Sciatic nerve (tissue), 2 donors: ENCODE measurements at places on chromosomes 3 and 15. TPM values are rescaled to one million over a fixed set of nuclear protein-coding genes. Genes with fewer than 3 reads are reported as not detected.

GRCh38 chr15:94297558-94297957 lies 66.2 kb downstream of the MCTP2 start:
- DNase-seq, result no peak

DNA sequence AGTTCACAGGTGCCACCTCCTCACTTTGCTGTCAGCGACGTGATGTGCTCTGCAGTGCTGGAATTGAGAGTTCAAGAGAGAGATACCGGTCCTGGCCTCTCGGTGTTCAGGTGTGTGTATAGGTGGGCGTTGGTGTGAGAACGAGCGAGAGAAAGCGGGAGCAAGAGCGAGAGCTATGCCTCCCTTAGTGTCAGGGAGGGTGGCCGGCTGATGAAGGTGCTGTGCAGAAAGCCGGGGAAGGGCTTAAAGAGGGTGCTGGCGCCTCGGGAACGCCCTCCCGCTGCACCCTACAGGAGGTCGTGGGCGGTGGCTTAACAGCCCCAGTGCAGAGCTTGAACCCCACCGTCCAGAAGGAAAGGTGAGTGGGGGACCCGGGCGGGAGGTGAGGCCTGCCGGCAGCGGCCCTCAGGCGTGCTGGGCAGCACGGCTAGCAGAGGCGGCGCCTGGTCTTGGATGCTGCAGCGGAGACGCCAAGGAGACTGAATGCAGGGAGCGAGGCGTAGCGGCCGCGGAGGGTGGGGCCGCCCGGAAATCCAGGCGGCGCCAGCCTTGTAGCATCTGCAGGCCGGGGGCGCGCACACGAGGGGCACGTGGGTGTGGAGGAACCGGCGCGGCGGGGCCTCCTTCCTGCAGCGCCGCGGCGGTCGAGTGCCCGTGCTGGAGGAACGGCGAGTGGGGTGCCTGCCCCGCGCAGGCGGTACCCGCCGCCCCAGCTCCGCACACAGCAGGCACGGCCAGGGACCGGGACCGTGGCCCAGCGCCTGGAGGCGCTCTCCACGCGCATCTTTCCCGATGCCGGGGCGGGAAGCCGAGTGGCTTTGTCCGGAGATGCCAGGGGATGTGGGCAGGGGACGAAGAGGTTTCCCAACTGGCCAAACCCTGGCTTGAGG lies 246.8 kb upstream of the TOPAZ1 start:
- no peak for DNase-seq

- no peak for DNase-seq
Measured at GRCh38 chr3:178381555-178381954, 154.7 kb upstream of the KCNMB2 start.

- no peak for DNase-seq
Measured at GRCh38 chr3:72271216-72271615, 486.3 kb upstream of the PROK2 start.

GRCh38 chr3:148856384-148856783 lies 8.7 kb upstream of the CPA3 start:
- no peak for DNase-seq

DNA sequence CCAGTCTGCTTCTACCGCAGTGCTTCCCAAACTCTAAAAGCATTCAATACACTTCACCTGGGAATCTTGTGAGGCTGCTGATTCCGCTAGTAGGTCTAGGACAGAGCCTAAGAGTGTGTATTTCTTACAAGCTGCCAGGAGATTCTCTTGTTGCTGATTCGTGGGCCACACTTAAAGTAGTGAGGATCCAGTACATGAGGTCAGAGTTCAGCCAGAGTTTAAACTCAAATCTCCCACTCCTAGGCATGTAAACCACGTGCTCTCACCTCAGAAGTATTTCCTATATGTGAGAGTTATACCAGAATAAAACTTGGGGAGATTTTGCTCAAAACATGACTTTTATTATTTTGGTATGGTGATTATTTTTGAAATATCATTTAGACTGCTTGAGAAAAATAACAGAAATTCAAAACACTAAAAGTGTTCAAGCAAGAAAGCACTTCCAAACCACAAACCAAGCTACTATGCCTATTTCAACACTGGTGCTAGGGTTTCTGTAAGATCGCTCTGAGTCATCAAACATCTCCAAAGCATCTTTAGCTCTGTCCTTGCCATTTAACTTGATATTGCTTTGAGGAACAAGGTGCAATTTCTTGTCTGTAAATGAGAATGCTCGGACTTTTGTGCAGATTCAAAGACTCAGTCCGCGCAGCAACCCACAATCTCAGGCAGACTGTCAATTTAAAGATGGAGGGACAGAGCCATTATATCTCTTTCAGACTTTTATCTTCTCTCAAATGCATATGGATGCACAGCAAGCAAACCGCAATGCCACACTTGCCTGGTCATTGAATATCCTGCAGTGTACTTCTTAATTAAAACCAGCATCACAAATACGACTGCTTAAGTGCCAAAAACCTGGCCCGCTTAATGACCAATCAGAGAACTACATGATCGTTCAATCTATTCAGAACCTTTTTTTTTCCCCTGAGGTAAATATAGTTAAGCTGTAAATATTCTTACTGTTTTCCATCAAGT lies 59.8 kb downstream of the AGTR1 start:
- no peak for DNase-seq

SAXO2 gene
- 2.0 TPM for total RNA-seq

C3orf49 gene
- total RNA-seq, result not detected

GMNC gene
- total RNA-seq, result not detected

THRB gene
- 13.2 TPM for total RNA-seq

SEMA3F gene
- 29.3 TPM for total RNA-seq

ARF4 gene
- total RNA-seq, result 97.3 TPM
